Activated T-helper 1 cell treated with anti-CD3 and anti-CD28 coated beads, Interleukin-2, amount 50 U/mL, for 16 hours (primary cell): ENCODE measurements at places on chromosomes 16 and 17.

DNA sequence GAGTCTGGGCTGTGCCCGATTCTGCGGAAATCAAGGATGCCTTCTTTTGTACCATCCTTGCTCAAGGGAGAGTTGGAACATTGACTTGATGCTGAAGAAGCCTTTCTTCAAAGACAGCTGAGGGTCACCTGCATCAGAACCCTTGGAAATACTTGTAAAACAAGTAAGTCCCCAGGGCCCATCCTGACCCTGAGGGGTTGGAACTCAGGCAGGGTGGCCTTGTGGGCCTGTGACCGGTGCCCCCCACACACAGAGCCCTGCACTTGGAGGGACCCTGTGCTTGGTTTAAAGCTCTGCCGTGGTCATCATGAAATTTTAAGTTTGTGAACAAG is 56.9 kb downstream of the WIPI1 start:
- no peak for DNase-seq

- no peak for DNase-seq
Observed at GRCh38 chr16:83714286-83714685, 93.5 kb upstream of the HSBP1 start.

GRCh38 chr17:15941781-15942180 is 3.1 kb upstream of the ADORA2B start:
- DNase-seq = no peak

- DNase-seq = no peak
Observed at GRCh38 chr16:82945420-82946101, 318.8 kb downstream of the CDH13 start.

DNA sequence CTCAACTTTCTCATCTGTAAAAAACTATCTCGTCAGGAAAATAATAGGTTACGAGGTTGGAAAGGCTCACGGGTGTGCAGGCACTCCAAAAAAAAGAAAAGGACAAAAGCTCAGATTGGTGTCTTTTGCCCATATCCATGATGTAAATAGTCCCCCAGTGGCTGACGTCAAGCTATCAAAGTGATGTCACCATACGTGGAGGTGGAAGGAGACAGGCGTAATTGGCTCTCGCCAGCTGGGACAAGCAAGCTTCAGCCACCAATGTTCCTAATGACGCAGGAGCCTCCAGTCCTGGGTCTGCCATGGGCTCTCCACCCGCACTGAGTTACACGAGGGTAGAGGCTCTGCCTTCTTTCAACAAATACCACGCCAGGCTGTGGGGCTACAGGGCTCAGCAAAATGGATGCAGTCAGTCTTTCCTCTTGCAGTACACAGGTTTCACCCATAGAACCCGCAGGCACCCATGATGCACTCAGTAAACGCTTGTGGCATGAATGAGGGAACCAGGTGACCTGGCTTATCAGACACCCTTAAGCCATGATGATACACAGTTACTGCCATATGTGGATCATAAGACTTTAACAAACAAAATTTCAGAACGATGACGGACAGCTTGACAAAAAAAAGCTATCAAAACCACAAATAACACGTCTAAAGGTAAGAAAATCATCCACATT is 50.5 kb downstream of the COTL1 start:
- no peak for DNase-seq

- no peak for DNase-seq
Observed at GRCh38 chr17:9729735-9730420, 61.5 kb downstream of the DHRS7C start.

DNA sequence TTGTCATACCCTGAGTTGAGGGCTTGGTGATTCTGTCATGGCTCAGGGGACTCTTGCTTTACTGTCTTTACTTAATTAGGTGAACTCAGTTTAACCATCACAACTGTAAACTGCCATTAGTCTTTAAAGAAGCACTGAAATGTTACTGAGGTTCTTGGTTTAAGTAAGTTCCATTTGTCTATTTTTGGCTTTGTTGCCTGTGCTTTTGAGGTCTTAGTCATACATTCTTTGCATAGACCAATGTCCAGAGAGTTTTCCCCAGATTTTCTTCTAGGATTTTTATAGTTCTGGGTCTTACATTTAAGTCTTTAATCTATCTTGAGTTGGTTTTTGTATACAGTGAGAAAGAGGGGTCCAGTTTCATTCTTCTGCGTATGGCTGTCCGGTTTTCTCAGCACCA is 137.5 kb downstream of the SOCS1 start:
- DNase-seq = no peak

DNA sequence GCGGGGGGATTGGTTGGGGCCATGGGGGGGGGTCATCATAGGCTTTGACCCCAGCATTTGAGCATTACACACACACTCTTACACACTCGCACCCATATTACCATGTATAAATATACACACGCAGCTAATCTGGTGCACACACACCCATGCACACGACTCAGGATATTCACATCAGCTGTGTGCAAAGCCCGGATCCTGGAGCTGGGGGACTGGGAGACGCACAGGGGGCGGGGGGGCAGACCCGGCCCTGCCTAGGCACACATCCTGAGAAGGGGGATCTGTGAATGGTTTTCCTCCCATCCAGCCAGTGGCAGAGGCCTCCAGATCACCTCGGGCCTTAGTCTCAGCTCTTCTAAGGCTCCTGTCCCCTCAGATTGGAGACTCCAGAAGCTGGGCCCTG is 5.6 kb downstream of the ASGR2 start:
- no peak for DNase-seq

DNA sequence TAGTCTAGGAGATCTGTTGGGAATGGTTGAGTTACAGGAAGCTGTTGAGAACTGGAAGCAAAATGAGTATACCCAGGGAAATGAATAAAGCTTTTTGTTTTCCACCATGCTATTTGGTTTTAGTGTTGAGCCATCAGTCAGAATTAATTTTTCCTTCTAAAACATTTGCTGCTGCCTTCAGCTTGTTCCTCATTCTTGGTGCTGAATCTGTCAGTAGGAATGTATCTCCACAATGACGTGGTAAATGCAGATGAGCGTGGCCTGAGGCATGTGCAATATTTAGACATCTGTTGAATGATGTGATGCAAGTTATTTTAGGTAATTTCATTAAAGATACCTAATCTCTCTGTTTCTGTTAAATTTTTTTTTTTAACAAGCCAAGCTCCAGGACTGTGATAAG is 10.9 kb downstream of the HAPSTR1 start:
- no peak for DNase-seq

DNA sequence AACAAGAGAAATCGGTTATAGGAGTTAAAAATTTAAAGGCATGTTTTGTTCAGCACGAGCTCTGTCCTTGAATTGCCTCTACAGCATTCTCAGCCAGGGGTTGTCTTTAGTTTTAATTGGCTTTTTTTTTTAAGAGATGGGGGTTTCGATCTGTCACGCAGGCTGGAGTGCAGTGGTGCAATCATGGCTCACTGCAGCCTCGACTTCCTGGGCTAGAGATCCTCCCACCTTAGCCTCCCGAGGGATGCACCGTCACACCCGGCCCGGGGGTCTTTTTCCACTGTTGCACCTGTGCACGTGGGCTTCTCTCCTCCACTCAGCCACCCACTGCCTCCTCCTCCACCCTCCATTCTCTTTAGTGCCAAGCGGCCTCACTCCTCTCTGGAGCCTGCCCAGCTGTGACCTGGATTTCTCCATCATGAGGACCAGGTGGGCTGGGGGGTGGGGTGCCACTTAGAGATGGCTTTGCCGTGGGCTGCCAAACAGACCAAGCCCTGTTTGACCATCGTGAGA is 106.8 kb upstream of the SEC14L1 start:
- DNase-seq = no peak

- no peak for DNase-seq
Observed at GRCh38 chr16:57801098-57801808, 1.0 kb downstream of the KIFC3 start.

DNA sequence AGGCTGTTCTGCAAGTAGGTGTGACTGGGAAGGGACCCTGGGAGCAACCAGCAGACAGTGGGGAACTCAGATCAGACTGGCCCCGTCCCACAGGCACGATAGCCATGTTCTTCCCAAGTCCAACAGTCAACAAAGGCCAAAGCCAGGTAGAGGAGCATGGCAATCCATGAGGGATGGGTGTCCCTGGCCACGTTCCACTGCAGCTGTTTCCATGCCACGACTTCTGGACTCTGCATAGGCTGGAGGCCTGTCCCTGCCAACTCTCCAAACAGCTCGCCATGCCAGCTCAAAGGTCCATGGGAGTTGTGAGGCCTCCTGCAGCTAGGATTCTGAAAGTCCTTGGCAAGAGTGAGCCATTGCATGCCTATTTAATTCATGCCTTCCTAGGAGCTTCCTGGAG is 459.8 kb downstream of the CDH8 start:
- no peak for DNase-seq

DNA sequence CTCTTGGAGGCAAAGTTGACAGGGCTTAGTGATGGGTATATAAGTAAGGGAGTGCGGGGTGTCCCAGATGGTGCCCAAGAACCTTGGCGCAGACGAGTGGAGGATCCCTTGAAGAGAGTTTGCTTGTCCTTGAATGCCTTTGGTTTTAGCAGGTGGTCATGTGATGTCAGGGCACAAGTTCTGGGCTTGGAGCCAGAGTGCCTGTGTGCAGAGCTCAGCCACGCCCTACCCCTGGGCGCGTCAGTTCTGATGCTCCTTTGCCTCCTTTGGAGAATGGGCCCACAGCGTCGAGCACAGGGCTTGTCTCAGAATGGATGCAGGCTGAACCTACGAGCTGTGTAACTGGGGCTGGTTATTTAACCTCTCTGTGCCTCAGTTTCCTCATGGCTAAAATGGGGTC is 412.2 kb upstream of the EEF2KMT start:
- DNase-seq = no peak

DNA sequence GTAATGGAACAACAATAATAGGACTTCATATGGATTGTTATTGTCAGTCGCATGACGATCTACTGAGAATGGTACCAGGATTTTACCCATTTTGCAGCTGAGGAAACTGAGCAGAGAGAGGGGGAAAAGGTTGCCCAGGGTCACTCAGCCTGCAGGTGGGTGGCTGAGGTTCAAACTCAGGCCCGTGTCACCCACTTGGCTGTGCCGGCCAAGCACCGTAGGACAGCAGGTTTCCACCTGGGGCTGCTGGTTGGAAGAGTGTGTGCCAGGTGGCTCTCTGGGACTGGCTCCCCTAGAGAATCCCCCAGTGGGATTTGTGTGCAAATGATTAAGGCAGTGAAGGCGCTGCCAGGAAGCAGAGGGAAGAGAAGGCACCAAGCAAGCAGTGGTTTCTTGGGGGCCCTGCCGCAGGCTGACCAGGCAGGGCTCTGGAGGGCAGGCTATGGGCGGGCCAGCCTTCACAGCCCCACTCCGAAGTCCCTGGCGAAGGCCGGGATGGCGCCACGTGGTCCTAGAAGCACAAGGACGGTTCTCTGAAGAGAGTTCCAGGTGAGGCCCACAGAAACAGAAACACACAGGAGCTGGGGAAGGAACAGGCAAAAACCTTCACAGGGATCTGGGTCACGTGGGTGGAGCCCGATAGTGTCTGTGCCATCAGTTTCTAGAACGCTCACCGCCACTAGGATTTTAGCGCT is 163.5 kb downstream of the IRF8 start:
- DNase-seq = no peak

- no peak for DNase-seq
Observed at GRCh38 chr17:40702271-40702670, 1.3 kb downstream of the KRT24 start.

DNA sequence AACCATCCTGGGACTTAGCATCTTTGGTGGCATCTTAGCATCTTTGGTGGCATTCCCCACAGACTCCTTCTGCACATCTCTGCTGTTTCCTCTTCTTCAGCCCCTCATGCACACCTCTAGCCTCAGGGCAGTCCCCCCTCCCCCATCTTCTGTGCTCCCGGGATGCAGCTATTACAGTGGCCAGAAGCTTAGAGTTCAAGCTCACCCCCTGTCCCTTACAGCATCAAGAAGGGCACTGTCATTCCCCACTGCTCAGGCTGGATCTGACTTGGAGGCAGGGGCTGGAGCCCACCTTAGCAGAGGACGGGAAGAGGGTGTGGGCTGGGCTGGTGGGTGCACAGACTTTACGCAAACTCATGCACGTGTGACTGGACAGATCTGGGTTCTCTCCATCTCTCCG is 650 bp downstream of the EPN3 start:
- DNase-seq = no peak

- DNase-seq = no peak
Observed at GRCh38 chr16:89006036-89006752, 29.2 kb upstream of the CBFA2T3 start.

DNA sequence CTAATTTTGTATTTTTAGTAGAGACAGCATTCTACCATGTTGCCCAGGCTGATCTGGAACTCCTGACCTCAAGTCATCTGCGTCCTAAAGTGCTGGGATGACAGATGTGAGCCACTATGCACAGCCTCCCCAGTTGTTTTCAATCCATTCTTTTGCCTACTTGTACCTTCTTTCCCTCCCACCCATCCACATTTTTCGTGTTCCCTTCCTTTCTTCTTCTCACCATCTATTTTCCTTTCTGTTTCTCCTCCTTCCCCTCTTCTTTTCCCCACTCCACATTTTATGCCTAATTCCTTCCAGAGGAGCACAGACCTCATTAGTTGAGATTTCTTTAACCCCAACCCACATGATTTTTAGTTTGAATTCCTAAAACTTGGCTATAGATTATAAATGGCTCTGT is 94.3 kb downstream of the ATF7IP2 start:
- DNase-seq = no peak

DNA sequence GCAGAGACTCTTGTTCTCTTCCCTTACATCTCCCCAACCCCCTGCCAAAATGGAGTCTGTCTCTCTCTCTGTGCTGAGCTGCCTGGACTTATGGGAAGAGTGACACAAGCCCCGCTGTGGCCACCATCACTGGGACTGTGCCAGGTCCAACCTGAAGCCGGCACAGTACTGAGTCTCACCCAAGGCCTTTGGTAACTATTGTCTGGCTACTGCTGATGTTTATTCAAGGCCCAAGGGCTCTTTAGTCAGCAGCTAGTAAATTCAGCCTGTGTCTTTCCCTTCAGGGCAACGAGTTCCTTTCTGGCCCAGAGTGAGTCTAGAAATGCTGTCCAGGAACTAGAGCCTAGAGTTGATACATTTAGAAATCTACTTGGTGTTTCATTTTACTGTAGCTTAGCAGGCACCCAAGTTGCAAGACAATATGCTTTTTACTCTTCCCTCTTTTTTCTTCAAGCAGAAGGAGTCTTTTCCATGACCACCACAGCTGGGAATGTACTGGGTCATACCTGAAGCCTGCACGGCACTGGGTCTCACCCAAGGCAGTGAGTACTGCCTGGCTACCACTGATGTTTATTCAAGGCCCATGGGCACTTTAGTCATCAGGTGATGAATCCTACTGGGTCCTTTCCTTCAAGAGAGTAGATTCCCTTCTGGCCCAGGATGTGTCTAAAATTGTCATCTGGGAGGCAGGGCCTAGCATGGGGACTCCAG is 17.7 kb downstream of the EFCAB5 start:
- DNase-seq = no peak
